ENCODE measurements at places on chromosomes 11 and 22.

GRCh38 chr11:123093739-123094138 is 31.8 kb upstream of the HSPA8 start:
- DNase-seq = no peak

DNA sequence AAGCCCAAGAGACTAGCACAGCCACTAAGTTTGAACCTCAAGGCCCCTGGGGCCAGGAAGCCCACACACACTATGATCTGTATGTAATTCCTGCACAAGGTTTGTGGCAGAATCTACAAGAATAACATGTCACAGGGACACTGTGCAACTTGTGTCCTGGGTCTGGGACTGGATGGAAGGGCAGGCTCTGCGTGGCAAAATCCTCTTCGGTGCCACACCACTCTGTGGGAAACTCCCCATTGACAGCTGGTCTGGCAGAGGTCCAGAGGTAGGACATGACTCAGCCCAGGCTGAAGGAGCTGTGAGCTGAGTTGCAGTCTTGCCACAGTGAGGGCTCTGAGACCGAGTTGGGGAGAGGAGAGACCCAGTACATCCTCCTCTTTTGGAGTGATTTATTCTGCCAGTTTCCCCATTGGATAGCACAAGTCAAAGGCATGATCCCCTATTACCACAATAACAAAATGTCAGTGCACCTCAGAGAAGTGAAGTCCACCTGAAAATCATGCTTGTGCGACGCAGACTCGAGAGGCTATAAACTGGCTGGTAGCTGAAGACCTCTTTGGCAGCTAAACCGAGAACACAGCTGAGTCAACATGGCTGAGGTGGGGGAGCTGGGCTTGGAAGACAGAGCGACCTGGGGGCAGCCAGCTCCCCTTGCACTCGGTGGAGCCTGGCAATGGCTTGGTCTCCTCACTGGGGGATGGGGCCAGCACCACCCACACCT is 23.3 kb upstream of the SERPIND1 start:
- DNase-seq = no peak

DNA sequence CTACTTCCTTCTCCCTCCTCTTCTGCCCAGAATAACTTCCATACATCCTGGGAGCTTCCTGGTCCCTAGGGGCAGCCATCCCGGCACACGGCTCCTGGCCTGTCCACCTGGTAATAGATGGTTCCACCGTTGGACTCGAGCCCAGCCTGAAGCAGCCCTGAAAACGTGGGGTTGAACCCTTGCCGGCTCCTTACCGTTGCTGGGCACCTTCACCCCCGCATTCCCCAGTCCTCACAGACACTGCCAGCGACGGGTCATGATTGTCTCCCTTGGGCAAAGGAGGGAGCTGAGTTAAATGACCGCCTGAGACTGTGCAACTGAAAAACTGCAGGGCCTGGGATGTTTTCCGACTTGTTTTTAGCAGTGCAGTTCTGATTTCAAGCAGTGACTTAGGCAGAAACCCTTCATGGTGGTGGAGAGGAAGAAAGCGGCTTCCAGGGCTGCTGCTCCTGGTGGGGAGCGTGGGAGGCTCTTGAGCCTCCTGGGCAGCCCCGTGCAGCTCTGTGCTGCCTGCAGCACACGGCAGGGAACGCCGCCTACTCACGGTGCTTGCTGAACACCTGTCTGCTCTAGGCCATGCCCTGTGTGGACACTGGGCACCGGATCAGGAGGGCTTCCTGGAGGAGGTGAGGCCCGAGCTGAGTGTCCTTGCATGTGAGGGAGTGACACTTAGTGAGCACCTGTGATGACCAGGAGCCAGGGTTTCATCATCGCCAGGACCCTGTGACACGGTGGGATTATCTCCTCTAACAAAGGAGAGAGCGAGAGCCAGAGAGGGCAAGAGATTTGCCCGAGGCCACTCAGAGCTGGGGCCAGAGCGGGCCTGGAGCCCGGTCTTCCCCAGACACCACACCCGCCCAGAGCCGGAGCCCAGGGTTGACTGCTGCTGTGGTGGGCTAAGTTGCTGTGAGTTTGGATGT is 77.4 kb downstream of the FBLN1 start:
- no peak for DNase-seq

DNA sequence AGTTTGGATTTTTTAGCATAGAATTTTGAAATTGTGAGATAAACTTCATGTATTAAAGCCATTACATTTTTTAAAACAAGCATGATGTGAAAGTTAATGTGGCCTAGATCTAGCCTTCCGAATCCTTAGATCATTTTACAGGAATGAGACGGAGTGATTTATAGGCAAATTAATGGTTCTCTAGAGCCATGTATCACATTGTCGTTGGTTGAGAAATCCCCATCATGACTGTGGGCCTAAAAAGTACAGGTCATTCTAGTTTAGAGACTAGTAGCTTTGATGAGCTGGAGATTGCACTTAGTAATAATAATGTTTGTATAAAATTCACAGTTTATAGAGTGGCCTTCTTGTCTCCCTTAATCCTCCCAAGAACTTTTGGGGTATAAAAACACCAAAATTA is 7.1 kb downstream of the EWSR1 start:
- no peak for DNase-seq

DNA sequence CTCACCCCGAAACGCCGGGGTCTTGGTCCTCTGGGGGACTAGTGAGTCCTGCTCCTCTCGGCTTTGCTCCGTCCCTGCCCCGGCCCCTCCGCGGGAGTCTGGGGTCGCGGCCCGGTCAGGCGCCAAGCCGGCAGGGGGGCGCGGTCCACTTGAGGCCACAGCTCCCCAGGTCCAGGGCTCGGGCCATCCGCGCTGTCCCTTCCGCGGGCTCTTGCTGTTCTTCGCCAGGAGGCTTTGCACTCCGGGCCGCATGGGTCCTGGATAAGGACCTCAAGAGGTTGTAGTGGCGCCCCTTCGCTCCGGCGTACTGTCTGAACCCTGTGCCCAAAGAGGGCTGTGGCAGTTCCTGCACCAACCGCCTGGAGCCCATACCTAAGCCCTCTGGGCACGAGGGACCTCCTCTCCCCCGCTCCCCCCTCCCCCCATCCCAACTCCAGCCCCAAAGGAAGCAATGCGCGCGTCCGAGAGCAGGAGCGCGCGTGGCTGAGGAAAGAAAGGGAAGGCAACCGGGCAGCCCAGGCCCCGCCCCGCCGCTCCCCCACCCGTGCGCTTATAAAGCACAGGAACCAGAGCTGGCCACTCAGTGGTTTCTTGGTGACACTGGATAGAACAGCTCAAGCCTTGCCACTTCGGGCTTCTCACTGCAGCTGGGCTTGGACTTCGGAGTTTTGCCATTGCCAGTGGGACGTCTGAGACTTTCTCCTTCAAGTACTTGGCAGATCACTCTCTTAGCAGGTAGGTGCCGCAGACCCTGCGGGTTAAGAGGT is at the start of gene ADM:
Gene ADM, plus strand, starts transcription at position 579 of the 767 bp plus-strand sequence. CDS start 628 bp downstream, outside the sequence.
- no peak for DNase-seq

DNA sequence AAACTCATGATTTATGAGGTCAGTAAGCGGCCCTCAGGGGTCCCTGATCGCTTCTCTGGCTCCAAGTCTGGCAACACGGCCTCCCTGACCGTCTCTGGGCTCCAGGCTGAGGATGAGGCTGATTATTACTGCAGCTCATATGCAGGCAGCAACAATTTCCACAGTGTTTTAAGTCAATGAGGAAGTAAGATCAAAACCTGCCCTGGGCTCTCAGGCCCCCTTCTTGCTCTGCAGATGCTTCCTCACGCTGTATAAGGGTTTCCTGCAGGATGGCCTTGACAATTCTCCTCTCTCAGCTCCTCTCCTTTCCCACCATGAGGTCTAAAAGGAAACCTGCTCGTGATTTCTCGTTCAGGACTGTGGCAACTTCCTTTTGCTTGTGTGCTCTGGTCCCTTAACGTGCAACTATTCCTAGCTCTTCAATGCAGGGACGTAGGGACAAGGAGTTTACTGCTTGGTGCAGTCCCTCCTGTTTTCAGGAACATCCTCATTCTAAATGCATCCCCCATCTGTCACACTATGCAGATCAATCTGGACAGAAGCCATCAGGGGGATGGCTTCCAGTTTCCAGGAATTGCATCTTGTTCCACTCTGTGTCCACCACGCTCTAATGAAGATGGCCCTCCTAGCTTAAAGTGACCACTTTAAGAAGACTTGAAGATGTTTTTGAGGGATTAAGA is 64.3 kb upstream of the IGLL5 start:
- no peak for DNase-seq

GRCh38 chr11:117927926-117928325 is 1.3 kb downstream of the TMPRSS13 start:
- DNase-seq = no peak

GRCh38 chr11:1655168-1656060 is 25.8 kb downstream of the KRTAP5-5 start:
- no peak for DNase-seq

DNA sequence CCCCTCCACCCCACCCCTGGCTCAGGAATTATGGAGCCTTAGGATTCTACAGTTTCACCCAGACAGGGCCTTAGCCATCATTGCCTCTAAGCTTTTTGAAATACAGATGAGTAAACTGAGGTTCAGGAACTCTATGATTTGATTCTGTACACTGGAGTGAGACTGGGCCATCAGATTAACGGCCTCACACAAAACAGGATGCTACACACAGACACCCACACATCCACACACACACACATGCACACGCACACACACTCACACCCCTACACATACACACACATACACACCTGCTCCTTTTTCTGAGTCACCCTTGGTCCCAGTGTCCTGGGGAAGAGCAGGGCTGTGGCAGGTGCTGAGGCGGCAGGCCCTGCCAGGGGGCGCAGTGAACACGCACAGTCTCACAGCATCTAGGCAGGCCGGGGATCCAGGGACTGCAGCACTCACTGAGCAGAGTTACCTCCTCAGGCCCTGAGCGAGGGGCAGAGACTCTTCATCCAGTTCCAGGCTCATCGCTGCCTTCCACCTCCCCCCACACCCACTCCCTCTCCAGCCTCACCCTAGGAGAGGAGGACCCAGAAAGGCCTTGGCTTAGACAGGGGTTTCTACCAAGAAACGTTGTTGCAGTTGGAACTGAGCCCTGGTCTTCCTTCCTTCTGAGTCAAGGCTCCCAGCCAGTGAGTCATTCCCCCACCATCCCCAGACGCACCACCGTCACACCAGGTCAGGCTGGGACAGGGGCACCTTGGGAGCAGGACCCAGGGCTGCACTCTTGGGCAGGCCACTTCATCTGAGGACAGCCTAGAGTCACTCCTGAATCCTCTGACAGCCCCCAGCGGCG is 89.8 kb upstream of the PARVA start:
- DNase-seq = no peak

DNA sequence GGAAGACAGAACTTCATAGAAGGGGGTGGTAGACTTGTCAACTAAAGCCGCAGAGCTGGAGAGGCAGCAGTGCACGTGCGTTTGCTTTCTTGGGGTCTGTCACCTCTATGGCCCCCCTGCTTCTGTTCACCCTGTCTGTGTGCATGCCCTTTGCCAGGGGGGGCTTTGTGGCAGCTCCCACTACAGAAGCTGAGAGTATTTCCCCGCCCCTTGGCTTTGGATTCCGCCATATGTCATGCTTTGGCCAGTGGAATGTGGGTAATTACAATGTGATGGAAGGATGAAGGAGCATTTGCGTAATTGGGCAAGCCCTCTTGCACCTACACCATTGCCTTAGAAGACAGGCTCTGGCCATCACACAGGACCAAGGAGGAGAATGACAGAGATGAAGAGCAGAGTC is 153.0 kb downstream of the MPPED1 start:
- DNase-seq = no peak

DNA sequence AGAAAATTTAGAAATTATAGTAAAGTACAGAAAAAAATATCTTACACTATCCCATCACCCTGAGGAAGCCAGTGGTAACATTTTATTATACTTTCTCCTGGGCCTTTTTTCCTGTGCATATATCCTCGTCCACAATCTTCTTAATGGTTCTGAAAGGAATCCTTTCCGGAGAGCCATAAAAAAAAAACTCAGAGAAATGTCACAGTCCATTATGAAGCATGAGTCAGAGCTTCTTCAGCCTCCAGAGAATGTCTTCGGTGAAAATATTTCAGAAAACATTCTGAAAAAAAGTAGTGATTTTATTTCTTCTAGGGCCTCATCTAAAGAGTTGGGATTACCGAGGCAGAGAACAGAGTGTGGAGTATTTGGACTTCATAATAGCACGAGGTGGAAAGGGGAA is 163.4 kb downstream of the INSC start:
- DNase-seq = no peak

- DNase-seq = no peak
Measured at GRCh38 chr22:37218399-37218770, 6.1 kb upstream of the SSTR3 start.

DNA sequence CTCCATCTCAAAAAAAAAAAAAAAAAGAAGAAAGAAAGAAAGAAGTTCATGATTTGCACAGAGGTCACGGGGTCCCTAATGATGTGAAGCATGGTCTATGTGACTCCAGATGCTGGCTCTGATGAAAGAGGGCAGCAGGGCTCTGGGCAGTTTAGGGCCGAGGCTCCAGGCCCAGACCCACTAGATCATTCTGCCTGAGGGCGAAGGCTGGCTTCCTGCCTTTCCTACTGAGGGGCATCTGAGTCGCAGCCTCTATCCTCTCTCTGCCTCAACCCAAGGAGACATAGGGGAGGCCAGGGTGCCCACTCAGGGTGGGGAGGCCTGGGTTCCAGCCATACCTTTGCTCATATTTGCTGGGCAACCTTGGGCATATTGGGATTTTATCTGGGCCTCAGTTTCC is 4.8 kb downstream of the SLC35E4 start:
- DNase-seq = no peak

DNA sequence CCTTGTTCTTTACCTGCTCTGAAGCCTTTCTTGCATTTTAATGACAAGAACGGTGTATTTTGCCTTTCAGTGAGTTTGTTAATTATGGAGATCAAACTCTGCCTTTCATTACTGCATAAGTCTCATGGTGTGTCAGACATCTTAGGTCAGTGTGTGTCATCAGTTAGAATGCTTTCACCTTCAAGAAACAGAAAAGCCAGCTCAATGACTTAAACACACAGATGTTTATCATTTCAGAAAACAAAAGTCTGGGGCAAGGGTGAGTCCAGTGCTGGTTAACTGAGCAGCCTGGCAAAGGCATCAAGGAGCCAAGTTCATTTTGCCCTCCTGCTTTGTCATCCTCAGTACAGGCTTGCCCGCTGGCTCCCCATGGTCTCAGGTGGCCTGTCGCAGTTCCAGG is 54.5 kb downstream of the PACS1 start:
- DNase-seq = no peak

DNA sequence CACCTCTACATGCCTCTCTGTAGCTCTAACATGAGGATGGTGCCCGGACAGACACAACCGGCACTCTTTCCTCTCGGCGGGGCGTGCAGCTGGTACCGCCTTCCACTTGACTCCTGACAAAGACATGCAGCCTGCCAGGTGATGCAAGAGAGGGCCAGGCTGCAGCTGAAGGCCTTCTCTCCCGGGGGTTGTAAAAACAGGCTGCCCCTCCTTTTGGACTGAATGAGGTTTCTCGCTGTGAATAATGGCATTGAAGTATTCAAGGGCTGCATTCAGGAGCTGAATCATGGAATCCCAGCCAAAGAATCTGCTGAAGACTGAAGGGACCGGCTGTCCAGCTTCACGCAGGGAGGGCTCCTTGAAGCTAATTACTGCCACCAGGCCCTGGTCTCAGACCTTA is 110.9 kb downstream of the GALNT18 start:
- no peak for DNase-seq

All from activated CD8-positive, alpha-beta memory T cell treated with anti-CD3 and anti-CD28 coated beads for 1 hour (primary cell).